PC-3 (cell line): ENCODE measurements at places on chromosomes 11 and 22.

- peak; percentile 33 for DNase-seq
These were observed 879.7 kb downstream of the JRKL start for GRCh38 chr11:97269527-97269926.

GRCh38 chr11:35623621-35624168 lies 5.4 kb downstream of the FJX1 start:
- peak; percentile 92 for DNase-seq

- no peak for DNase-seq
These were observed 176.9 kb downstream of the FAT3 start for GRCh38 chr11:92401520-92401919.

DNA sequence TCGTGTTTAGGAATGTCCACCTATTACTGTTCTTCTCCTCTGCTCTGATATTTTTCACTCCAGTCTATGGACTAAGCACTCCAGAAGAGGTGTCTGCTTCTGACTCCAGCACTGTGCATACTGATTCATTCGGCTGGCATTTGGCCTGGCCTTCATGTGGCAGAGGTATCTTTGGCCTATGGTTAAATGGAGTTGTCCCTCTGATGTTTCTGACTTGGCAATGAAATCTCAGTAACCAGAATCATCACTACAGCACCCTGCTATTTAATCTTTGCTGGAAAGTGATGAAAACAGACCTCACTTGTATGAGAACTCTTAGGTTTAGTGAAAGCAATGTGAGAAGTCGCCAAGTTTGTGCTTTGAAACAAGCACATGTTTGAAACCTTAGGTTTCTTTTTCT lies 155.2 kb downstream of the MAML2 start:
- DNase-seq, result peak; percentile 92

DNA sequence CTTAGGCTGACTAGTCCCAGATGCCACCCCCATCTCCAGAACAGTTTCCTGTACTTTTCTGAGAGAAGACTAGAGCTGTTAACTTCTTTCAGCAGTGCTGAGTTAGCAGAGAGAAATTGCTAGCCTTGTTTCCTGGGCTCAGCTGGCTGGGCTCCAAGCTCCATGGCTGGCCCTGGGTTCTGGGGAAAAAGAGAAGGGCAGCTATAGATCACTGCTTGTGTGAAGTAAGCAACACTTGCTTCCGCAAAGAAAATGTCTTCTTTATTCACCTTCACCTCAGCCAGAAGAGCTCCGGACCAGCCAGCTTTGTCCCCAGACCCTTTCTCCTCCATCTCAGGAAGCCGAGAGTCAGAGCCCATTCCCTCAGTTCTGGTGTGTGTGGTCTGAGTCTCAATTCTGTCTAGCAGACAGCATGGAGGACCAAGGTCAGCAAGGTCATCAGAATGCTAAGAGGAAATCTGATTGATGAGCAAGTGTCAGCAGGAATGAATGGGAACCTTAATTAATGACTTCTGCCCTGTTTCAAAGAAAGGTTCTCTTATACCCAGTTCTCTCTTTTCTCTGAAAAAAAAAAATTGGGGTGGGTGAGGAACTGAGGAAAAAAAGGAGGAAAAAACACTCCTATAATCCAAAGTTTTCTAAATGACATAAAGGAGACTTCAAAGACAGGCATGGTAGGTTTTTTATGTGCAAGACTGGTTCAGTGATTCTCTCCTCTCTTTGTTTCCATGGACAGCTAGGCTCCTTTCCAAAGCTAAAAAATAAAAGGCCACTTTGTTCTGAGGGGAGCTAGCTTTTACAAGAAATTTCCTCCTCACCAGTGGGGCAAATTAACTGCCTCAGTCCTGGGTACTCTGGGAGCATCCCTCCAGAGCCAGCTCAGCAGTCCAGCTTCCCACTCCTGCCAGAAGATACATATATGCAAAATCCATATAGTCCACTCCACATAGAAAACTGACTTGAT lies 63.6 kb upstream of the FAM181B start:
- no peak for DNase-seq

GRCh38 chr22:38450234-38450797 lies 4.7 kb downstream of the KCNJ4 start:
- DNase-seq, result no peak

- no peak for DNase-seq
These were observed 112.6 kb downstream of the NAT10 start for GRCh38 chr11:34218067-34218466.

DNA sequence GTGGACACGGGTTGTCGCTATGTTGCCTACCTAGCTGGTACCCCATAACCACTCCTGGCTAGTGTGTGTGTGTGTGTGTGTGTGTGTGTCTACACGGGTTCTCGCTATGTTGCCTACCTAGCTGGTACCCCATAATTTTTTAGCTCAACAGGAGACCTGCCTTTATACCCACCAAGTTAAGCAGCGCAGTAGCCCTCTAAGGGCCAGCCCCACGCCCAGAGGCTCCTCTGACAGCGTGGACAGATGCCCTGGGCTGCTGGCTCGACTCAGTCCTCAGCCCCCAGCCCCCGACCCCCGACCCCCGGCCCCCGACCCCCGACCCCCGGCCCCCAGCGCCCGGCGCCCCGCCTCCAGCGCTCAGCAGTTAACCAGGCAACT lies 351 bp upstream of the AKIP1 start:
- DNase-seq, result no peak

DNA sequence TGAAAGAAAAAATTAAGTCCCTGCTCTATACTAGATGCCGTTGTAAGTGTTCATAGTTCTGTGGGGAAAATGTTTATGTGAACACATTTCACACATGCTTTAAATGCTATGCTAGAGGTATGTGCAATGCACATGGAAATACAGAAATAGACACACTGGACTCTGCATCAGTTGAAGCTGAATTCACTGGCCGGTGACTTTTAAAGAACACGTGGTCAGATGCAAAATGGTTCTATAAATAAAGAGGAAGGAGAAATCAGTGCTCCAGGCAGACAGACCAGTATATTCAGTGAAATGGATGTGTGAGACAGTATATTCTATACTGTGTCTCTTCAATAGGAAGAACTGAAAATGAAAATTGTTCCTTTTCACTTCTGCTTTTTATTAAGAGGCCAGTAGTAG lies 29.9 kb downstream of the TRPC6 start:
- DNase-seq, result no peak

GRCh38 chr22:49334449-49334789 lies 493.3 kb downstream of the BRD1 start:
- DNase-seq, result no peak

GRCh38 chr11:119468511-119468910 lies 45.5 kb upstream of the THY1 start:
- no peak for DNase-seq

DNA sequence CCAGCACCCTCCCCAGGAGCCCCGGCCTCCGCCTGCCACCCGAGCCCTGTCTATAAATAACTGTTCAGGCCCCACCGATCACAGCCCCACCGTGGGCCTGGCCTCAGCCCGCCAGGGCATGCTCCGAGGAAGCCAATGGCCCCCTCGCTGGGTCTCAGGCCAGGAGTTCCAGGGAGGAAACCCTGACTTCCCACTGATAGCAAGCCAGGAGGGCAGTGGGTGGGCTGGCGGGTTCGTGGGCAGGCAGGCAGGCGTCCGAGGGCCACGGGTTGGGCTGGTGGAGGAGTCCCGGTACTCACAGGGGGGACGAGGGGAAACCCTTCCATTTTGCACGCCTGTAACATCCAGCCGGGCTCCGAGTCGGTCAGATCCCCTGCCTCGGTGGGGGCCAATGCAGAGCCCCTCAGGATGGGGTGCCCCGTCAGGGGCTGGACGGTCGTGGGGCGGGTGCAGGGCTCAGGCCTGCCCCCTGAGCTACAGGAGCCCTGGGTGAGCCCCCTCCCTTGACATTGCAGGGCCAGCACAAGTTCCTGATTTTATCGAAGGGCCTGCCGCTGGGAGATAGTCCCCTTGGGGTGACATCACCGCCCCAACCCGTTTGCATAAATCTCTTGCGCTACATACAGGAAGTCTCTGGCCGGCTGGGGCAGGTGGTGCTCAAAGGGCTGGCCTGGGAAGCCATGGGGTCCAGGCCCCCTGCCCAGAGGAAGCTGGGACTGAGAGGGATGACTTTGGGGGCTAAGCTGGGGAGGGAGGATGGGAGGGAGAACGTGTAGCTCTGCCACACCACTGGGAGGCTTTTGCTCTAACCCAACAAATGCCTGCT lies at the start of gene SPI1:
TSS of gene SPI1 (minus strand) at position 538 of the 826 bp plus-strand sequence. CDS start at position 344, 194 bp downstream.
- DNase-seq, result no peak

DNA sequence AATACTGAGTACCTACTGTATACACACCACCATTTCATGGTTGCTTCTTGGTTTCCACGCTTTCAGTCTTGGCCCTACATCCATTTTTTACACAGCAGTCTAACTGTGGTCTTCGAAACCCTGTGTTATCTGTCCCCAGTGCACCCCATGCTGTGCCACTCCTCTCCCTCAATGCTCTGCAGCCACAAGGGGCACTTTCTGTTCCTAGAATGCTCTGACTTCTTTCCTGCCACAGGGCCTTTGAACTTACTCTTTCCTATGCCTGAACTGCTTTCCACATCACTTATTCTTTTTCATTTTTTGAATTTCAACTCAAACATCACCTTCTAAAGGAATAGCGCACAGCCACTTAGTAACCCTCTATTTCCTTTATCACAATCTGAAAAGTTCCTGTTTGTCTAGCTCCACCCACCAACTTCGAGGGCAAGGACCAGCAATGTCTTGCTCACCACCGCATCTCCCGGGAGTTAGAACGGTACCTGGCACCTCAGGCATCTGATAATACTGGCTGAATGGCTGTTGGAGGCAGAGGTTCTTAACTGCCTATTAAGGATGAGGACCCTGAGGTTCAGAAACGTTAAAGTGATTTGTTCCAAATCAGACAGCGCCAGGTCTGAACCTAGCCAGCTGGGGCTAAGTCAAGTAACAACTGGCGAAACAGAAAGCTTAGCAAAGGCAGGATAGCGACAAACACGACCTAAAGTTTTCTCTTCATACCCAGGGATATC lies 568 bp downstream of the ALG8 start:
- DNase-seq, result peak; percentile 54

- DNase-seq, result peak; percentile 51
These were observed 101.0 kb downstream of the GGTLC2 start for GRCh38 chr22:22745225-22746060.

- no peak for DNase-seq
These were observed 19.5 kb downstream of the YPEL4 start for GRCh38 chr11:57630171-57630570.

- no peak for DNase-seq
These were observed 56.2 kb upstream of the SC5D start for GRCh38 chr11:121236115-121237001.

GRCh38 chr11:113877670-113878055 lies 2.3 kb upstream of the USP28 start:
- DNase-seq, result no peak

GRCh38 chr11:71246559-71246958 lies 5.8 kb downstream of the SHANK2 start:
- DNase-seq, result no peak

DNA sequence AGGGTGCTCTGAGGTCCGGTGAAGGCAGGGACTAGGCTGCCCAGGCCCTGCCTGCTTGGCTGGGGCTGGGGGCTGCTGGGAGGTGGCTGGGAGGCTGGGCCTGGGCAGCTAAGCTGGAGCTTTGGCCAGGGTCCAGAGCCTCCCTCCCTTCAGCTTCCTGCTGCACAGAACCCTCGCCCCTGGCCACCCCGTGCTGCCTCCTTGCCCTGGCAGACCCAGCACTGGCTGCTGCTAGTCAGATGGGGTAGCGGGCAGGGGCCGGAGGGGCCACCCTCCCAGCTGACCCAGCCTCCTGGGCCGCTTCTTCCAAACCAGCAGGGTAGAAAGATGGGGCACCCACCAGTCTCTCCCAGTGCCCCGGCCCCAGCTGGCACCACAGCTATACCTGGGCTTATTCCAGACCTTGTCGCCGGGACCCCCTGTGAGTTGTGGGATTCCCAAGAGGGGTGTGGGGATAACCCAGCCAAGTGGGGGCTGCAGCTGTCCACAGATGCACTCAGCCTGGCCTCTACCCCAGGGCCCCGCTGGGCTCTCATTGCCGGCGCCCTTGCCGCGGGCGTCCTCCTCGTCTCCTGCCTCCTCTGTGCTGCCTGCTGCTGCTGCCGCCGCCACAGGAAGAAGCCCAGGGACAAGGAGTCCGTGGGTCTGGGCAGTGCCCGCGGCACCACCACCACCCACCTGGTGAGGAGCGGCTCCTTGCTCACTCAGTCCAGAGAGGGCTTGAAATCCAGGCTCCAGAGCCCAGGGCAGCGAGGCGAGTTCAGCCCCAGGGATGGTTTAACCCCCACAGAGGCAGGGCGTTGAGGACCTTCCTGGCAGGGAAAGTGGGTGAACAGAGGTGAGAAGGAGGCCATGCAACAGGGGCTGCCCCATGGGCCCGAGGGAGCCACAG lies at the start of gene SYT8:
TSS of gene SYT8 (plus strand) at position 212 of the 892 bp plus-strand sequence. CDS start at position 328, 116 bp downstream.
- DNase-seq, result no peak

- DNase-seq, result no peak
These were observed 26.0 kb downstream of the ZNRF3 start for GRCh38 chr22:28909375-28909774.

- DNase-seq, result peak; percentile 62
These were observed 512 bp upstream of the GRIA4 start for GRCh38 chr11:105609341-105609781.

DNA sequence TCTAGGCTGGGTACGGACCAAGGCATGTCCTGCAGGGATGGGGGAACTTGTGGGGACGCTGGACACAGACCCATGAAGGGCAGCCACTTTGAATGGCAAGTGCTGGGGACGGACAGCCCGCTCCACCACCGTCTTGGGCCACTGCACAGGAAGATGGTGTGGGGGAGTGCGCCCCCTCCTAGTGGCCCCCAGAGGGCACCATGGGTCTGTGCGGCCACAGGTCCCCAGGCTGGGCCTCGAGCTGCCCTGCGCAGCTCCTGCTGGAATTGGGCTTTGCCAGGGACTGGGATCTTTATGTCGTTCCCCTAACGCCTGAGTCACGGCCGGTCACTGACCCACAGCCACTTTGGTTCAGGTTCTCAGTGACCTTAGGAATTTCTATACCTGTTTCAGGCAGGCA lies 44.4 kb downstream of the NAT10 start:
- peak; percentile 7 for DNase-seq

- no peak for DNase-seq
These were observed 1.2 kb downstream of the MICALL1 start for GRCh38 chr22:37907036-37907954.

GRCh38 chr11:121508449-121508848 lies 55.7 kb upstream of the SORL1-AS1 start:
- DNase-seq, result no peak

DNA sequence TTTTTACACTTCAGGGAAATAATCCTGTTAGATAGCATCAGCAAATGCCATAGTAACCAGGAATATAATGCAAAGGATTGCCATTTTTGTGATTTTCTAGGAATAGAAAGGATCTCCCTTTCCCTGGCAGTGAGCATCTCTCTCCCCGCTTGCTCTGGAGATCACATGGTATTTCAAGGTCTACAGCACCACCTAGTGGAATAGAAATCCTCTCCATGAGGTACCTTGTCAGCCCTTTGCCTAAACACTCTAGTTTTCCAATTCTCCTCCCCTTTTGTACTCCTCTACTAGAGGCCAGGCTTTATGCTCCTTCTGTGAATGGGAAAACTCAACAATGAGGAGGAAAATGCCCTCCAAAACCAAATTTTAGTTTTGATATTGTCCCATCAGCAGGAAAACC lies 78.4 kb downstream of the XRRA1 start:
- peak; percentile 70 for DNase-seq
